ENCODE measurements at places on chromosomes 12 and 14.

DNA sequence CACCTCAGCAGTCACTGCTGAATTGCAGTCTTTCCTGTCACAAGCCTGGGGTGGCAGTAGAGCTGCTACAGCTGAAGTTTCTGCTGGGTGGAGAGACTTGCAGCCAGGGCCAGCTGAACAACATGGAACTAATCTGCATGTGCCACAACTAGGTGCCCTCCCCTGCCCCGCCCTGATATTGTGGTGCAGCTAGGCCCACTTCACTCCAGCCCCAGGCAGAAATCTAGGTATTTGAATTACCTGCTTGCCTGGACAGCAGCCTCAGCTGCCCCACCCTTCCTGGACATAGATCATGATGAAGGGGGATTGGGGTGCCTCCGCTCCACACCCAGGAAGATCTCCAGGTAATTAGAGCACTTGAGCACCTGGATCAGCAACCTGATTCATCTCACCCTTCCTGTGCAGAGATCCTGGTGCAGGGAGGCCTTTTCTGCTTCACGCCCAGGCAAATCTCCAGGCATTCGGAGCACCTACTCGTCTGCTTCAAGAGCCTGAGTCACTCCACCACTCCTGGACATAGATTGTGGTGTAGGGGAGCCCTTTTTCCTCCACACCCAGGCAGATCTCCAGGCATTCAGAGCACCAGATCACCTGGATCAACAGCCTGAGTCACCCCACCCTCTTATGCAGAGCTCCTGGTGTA lies 477.0 kb downstream of the SOX5 start:
- peak; percentile 77 for DNase-seq

DNA sequence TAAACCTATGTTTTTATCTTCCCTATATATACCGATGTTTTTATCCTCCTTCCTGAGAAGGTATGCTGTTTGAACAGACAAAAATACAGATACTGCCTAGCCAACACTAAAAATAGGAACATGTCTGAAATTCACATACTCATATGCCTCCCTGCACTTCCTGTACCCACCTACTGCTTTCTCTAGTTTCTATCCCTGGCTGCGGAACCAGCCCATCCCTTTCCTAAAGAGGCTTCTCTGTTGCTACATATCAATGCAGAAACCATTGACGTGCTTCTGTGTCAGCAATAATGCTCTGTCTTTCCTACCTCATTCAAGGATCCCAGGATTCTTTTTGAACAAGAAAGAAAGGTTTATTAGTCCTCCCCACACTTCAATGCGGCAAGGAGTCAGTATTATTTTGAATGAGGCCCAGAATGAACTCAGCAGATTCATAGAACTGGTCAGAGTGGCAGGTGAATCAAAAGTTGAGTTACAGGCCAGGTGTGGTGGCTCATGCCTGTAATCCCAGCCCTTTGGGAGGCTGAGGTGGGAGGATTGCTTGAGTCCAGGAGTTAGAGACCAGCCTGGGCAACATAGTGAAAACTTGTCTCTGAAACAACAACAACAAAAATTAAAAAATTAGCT lies 67.8 kb upstream of the NAP1L1 start:
- no peak for DNase-seq

GRCh38 chr14:39025250-39025809 lies 77.7 kb downstream of the SEC23A start:
- no peak for DNase-seq

DNA sequence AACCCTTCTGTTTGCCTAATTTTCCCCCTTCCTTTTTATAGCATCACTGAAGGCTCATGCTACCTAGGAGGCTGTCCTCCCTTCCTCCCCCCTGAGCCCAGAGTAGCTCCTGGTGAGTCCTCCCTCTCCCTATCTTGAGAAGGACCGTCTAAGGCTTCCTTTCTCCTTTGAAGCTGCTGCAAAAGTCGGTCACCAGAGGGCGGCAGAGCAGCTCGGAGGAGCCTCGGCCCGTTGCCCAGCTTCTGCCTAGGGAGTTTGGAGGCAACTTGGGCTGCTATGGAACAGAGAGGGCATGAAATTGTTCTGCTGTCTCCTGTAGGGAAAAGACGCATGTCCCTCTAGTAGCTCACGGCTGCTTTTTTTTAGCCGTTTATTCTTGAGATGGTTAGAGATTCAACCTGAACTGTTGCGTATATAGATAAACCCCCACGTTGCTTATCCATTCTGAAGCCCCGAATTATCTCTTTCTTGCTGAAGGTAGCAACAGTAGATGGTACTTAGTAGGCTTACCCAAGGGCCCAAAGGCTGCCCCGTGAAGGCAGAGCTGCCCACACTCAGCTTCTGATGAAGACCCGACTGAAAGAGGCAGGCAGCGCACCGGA lies 5.7 kb downstream of the WNT5B start:
- DNase-seq = peak; percentile 69

DNA sequence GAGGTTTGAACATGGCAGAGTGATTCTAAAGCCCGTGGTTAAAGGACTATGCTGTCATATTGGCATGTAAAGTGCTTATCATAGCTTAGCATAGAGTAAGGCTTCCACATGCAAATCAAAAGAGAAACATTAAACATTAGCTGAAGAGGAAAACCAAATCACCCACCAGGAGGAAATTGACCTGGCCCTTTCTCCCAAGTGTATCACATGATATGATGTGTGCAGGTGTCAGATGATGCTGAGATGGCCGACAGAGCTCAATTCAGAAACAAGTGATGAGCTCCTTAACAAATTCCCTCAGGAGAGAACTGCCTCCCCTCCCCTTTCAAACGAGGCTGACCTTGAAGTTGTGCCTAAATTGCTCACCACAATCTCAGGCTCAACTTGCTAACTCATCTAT lies 217.1 kb upstream of the BTG1 start:
- DNase-seq = no peak

GRCh38 chr12:4584281-4584680 lies 22.3 kb downstream of the DYRK4 start:
- DNase-seq = no peak

GRCh38 chr14:100283984-100284881 lies 22.0 kb downstream of the SLC25A29 start:
- DNase-seq = no peak

DNA sequence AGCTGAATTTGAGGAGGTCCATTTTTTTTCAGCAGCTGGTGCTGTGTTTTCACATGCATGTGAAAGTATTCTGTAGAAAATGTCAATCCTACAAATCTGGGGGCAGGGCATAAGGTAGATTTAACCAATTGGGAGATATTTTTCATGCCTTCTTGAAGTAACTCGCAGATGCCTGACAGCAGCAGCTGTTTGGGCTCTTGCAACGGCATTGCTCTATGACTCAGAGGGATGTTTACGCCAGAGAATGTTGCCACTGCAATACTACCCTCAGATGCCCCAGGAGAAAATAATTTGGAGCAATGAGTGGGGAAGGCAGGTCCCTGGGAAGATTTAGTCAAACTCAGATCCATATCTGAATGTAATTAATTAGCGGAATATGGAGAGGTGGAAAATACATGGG lies 42.5 kb upstream of the MYBPC1 start:
- no peak for DNase-seq

DNA sequence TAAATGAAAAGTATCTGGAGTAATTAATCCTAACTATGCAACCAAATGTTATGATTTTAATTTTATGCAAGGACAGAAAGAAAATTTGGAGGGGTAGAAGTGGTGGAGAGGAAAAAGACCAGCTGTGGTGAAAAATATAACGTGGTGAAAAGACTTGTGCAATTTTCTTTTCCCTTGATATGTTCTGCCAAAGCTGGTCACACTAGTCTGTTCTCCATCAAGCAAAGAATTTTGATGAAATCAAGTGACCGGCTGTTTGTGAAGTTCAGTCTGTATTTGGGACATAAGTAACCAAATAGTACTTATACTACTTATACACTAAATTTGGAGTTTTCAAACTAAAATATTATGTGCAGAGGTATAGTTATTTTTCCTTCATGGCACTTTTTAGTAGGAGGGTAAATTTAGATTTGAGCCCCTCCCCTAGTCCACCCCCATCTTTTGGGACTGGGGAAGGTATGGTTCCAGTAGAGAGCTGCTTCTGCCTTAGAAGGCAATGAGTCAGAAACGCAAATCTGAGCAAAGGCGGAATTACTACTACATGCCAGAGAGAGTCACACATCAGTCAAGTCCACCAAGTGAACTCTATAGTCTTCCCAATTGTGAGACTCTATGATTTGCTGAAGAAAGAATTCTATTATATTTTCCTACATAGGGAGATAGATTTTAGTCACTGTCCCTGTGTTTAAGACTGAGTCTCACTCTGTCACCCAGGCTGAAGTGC lies 229.7 kb downstream of the SLC25A21 start:
- DNase-seq = peak; percentile 3

- no peak for DNase-seq
Observed at GRCh38 chr14:52399921-52400595, 85.9 kb downstream of the PTGER2 start.

GRCh38 chr14:79134361-79134760 lies 964.2 kb downstream of the NRXN3 start:
- no peak for DNase-seq

DNA sequence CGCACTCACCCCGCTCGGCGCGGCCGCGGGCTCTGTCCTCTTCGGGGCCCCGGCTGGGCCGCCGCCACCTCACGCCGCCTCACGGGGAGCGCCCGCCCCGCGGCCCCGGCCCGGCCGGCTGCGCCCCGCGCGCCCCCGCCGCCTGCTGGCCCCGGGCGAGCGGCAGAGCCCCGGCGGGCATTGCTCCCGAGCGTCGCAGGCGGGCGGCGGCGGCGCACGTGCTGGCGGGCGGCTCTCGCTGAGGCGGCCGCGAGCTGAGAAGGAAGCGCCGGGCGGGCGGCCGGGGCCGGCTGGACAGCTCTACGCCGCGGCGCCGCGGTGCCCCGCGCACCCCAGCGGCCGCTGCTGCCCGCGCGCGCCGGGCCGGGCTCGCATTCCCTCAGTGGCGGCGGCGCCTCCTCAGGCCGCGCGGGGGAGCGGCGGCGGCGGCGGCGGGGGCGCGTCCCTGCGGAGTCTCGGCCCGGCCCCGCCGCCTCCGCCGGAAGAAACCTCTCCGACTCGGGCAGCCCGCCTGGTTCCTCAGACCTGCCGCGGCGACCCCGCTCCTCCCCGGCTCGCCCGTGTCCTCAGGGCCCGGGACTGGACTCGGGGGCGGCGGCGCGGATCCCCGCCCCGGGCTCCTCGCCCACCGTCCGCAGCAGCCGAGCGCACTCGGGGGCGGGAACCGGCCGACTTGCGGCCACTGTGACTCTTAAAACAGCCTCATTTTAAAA lies at the start of gene PITPNM2:
PITPNM2 (minus strand) TSS at position 347 of the 713 bp plus-strand sequence. CDS start 116,500 bp downstream, outside the sequence.
- DNase-seq = peak; percentile 55

DNA sequence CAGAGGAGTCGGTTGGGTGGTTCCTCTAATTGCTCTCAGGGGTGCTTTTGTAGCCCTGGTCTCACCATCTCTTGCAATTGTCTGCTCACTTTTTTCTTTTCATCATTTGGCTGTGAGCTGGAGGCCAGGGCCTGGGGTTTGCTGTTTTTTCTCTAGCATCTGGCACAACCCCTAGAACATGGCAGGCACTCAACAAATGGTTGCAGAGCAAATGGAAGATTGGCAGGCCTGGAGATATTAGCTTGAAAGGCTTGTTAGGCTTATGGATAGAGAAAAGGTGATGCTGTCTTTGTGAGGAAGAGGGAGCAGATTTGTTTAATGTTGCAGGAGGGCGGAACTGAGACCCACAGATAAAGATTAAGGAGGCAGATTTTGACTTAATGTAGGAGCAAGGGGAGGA lies 47.0 kb downstream of the GALNT8 start:
- no peak for DNase-seq

DNA sequence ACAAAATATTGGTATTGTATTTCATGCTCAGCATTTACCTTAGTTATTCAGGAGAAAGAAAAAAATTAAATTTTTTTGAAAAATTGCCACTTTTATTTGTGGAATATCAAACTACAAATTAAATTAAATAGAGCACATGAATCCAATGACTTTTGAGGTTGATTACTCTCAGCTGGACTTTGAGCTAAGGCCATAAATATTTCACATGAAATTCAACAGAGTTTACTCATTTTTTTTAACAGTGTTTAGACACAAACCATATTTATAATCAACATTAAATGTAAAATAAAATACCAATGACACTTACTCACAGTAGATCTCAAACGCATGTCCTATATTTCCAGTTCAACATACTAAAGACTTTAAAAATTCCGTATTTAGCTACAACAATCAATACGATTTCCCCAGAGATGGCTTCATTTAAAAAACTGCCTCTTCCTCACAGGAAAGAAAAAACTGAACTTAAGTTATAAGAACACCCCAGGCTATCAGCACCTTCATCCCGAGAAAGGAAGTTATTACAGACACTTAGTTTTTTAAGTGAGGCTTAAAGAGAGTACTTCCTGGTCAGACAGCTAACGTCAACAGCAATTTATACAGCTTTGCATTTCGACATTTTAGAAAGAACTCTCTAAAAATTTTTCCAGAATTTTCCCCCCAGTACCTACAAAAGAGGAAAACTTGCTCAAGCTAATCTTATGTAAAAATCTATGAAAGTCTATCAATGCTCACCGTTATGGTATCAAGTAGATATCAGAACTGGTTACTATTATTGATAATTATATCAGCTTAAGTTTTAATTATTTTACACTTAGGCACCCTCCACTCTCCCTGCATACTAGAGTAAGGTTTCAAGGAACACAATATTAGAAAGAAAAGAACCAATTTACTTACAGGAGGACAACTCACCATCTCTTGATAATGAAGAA lies 13.8 kb downstream of the TAOK3 start:
- no peak for DNase-seq

Measured in SW480 (cell line).